ENCODE measurements at places on chromosomes 13 and 19.

GRCh38 chr13:110886870-110887596 is 27.8 kb downstream of the ANKRD10 start:
- no peak for DNase-seq

DNA sequence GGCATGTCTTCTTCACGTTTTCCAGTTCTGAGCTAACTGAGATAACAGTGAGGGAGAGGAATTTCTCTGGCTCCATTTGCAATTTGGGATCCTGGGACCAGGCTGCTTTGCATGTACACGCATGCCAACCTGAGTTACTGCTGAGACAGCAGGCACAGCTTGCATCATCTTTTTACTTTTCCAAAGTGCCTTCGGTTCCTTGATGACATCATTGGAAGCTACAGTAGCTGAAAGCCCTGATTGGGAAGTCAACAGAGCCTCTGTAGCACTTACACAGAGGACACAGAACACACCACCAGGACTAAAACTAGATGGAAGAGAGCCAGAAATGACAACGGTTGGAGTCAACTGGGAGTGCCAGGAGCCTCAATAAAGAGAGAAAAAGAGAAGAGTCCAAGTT is 399.1 kb upstream of the GPC6 start:
- no peak for DNase-seq

DNA sequence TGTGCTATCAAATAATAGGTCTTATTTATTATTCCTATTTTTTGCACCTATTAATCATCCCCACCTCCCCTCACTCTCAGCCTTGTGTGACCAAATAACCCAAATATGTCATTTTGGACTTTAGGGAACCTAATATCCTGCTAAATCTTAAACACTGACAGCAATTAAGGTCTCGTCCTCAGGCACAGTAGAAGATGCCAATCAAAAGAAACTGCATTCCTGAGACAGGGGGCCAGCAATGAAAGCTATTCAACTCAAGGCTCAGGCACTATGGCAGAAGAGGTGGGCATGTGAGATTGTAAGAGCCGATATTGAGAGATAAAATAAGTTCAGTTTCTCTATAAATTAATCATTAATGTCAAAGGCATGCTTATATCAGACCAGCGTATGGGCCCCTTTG is 1437.7 kb upstream of the PCDH9 start:
- DNase-seq, result no peak

- peak; percentile 98 for DNase-seq
Observed at GRCh38 chr19:46788262-46788967, at the start of gene SLC1A5. TSS of gene SLC1A5 (minus strand) at chr19:46788594. CDS start at chr19:46787965, 629 bp downstream.

GRCh38 chr13:59270327-59270726 is 893.4 kb downstream of the DIAPH3 start:
- DNase-seq, result no peak

DNA sequence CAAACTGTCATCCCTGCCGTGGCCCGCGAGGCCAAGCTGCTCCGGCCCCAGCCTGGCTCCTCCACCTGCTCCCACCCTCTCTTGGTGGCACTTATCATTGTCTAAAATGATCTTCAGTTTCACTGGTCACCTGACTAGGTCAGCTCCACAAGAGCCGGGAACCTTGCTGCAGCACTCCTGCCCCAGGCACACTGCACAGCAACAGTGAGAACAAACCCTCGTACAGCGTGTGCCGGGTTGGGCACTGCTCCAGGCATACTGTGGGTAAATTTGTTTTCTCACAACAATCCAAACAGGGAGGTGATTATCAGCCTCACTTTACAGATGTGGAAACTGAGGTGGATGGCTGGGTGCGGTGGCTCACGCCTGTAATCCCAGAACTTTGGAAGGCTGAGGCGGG is 8.9 kb downstream of the DEDD2 start:
- no peak for DNase-seq

DNA sequence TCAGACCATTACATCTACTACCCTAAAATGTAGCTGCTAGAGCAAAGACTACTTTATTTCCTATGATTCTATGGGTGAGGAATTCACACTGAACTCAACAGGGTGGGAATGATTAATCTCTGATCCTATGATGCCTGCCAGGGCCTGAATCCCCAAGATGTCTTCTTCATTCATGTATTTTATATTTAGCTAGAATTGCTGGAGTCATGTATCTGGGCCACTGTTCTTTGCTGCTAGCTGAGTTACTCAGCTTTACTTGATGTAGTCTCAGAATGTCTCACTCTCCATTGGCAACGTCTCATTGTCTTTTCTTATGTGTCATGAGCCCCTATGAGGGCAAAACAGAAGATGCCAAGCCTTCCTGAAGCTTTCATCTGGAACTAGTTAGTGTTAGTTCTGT is 21.1 kb downstream of the ZNF582 start:
- DNase-seq, result no peak

DNA sequence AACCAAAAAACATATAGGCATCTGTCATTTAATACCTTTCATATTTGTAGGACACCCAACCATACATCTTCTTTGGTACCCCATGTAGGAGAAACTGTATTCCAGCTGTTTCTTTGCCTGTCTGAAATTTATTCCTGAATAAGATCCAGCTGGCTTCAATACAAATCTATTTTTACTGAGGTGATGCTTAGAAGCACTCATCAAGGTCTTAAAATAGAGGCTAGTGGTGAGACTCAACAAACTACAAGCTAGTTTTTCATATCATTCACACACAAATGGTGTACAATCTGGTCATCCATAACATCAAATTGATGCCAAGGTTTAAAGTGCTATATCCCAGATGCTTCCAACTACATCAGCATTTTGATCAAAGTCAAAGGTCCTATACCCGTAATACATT is 1071.3 kb upstream of the MIR17HG start:
- DNase-seq, result no peak

DNA sequence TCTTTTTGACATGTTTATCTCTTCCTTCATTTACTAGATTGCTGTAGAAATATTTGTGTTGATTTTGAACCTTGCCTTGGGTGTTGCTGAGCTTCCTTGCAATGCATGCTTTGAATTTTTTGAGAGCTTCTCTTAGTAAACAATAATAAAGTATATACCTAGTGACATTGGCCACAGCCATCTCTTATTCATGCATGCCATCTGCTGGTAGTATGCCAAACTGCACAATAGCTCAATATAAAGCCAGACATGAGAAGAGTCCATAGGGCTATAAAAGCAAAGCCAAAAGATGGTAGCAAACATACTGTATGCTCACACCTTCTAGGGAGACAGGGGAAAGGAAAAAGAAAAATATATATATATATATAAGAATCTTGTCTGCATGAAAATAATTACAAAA is 18.9 kb upstream of the ZSCAN5A start:
- peak; percentile 52 for DNase-seq

GRCh38 chr13:38703255-38703654 is 16.4 kb downstream of the FREM2 start:
- DNase-seq, result no peak

- DNase-seq, result peak; percentile 30
Observed at GRCh38 chr19:1754636-1755466, 1.5 kb downstream of the ONECUT3 start.

- no peak for DNase-seq
Observed at GRCh38 chr13:61414686-61415057, 977 bp downstream of the PCDH20 start.
